Stimulated activated CD4-positive, alpha-beta T cell treated with anti-CD3 and anti-CD28 coated beads, Interleukin-4, amount 100 ng/mL, for 1 hour (primary cell): ENCODE measurements at places on chromosomes 12 and 14.

- DNase-seq = no peak
Observed at GRCh38 chr12:100767371-100767770, 27.2 kb upstream of the ANO4 start.

GRCh38 chr12:57334219-57334618 lies 83.2 kb upstream of the STAC3 start:
- DNase-seq = no peak

GRCh38 chr14:23071921-23072539 lies 14.7 kb upstream of the CDH24 start:
- no peak for DNase-seq

DNA sequence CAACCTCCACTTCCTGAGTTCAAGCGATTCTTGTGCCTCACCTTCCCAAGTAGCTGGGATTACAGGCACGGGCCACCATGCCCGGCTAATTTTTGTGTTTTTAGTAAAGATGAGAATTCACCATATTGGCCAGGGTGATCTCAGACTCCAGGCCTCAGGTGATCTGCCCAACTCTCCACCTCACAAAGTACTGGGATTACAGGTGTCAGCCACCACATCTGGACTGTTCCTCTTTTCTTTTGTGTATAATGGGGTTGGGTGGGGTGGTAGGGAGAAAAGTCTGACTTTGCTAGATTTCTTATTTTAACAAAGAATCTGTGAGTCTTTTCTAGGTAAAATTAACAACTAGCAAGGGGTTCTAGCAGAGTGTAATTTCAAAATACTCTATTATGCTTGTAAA lies 92.7 kb upstream of the AMN1 start:
- DNase-seq = no peak

DNA sequence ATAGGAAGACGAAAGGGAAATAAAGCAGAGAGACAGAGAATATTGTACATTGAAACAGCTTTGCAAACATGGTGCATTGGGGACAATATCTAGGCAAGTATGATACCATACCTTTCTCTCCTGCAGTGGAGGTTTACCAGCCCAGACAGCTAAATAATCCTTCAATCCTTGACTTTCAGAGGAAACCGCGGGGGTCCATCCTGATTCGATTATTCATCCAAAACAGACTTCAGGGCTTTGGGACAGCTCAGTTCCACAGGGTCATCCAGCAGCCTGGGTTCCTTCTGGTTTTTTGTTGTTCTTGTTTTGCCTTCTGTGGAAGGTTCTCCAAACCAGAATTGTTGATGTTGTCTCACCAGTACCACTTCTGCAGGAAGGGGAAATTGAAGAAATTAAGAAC lies 81.5 kb downstream of the LGR5 start:
- DNase-seq = no peak

- DNase-seq = no peak
Observed at GRCh38 chr12:21774358-21775132, at the start of gene KCNJ8. Gene KCNJ8 (minus strand): TSS chr12:21774706. CDS start chr12:21773616, 1,090 bp downstream.

- DNase-seq = no peak
Observed at GRCh38 chr14:68076451-68076850, 256.9 kb downstream of the RAD51B start.

- no peak for DNase-seq
Observed at GRCh38 chr12:116892349-116893140, 11.3 kb upstream of the HRK start.

- no peak for DNase-seq
Observed at GRCh38 chr12:32255588-32255987, 143.8 kb upstream of the FGD4 start.

GRCh38 chr14:51963286-51963685 lies 26.1 kb upstream of the RTRAF start:
- DNase-seq = no peak

DNA sequence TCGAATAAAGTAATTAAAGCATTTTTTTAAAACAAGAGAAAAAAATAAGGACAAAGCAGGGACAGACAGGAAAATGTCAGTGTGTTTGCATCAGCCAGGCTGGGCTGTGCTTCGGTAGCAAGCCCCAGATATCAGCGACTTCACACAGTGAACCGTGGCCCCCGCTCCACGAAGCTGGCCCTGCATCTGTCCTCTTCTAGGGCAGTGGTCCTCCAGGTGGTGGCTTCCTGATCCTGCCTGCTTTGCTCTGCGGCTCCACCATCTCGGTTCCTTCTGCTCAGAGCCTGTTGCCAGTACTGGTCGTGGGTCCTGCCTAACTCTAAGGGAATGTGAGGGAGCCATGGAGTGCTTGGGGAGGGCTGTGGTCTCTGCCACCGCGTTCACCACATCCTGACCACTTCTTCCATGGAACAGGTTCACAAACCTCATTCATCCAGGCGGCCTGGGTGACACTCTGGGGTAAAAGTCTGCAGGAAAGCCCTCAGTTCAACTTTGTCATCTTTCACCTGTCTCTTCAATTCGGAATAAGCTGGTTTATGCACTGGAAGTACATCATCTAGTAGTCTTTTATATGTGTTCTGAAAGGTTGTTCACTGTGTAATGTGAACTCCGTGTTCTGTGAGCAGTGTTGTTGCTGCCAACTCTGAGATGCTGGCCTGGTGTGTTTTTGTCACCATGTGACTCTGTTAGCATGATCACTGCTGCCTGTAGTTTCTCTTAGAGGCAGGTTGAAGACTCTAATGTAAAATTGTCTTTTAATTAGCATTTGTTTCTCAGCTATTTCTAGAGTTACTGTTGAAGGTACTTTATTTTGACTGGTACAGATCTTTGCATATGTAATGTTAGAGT lies 47.9 kb downstream of the ANKRD9 start:
- DNase-seq = no peak

DNA sequence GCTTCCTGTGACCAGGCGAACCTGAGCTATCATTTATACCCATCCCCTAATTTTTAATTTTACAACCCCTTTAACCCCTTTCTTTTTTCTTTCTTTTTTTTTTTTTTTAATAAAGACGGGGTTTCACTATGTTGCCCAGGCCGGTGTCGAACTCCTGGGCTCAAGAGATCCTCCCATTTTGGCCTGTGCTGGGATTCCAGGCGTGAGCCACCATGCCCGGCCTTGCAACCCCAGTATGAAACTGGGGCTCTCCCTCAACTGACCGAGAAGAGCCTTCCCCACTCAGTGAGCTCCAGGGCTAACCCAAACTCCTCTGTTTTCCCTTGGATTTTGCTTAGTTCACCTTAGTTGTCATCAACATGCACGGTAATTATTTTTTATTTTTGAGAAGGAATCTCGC lies 992 bp downstream of the CPSF2 start:
- no peak for DNase-seq

DNA sequence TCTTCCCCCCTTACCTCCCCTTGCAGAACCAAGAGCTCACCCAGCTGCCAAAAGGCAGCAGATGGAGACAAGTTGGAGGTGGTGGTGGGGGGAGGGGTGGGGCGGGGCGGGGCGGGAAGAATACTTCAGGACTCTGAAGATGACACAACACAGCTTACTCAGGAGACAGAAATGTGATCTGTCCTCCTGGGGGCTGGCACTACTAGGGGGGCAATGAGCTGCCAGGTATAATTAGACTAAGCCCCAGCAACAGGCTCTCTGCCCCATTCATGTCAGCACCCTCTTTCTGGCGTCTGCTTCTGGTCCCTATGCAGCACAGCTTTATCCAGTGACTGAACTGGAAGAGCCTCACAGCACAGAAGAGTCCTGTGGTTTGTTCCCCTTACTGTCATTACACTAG lies 407.0 kb downstream of the MED13L start:
- DNase-seq = no peak

DNA sequence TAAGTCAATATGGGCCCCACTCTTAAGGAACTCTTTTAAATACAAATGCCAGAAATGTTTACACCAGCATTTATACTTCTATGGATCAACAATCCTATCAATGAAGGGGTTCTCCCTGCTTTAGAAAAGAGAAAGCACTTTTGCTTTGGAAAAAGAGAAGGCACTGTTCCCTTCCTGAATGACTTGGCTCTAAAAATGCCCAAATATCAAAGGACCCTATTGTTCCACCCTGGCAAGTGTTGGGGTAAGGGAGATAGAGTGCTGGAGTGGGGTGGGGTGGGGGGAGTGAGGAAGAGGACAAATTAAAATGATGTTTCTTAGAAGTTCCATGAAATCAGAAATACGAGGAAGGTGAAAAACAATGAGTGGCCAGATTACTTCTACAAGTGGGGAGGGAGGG lies 131.6 kb upstream of the GRIN2B start:
- no peak for DNase-seq

- no peak for DNase-seq
Observed at GRCh38 chr12:88419794-88420193, 160.5 kb downstream of the KITLG start.

DNA sequence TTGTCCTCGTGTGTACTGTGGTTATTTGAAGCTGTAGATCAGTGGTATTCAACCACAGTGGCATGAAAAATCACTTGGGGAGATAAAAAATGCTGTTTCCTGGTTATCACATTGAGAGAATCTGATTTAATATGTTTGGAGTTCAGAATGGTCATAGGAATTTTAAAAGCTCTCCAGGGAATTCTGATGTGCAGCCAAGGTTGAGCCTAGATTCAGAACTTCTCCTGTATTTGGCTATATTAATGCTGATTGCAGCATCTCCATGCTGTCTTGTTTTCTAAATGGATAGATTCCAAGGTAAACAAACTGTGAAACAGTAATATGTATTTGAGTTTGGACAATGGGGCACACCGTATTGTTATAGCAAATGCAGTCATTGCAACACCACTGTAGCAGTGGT lies 982.2 kb upstream of the FBXO33 start:
- DNase-seq = no peak

DNA sequence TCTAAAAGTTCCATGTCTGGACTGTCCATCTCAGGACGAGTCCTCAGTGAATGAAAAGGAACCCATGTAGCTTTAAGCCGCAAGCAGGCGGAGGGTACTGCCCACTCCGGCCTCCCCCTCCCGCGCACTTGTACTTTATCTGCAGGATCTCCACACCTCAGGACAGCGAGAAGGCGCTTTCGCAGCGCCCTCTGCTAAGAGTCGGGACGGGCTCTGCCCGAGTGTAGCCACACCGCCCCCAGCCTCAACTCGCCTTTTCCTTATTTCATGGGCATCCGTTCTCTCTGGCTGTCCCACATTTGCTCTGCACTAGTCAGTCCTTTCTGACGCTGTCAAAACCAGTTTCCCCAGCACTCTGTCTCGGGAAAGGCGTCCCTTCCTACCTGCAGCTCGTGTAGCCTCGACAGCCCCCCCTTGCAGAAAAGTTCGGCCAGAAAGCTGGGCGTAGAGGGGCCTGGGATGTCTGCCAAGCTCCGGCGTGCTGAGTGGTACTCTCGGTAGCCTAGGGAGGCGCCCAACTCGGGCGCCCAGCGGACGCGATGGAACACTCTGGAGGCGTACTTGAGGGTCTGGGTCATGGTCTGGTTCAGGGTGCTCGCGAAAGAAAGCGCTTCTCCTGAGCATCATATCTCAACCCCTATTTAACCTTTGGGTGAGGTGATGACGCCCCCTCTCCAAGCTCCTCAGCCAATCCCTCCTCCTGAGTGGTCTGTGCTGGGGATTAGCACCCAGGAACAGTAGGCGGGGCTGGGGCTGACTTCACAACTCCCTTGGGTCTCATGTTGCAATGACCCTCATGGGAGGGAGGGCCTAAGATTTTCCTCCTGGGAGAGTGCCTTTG lies at the start of gene CYP27B1:
CYP27B1 (minus strand) TSS at position 615 of the 841 bp plus-strand sequence; CDS start at position 578, 37 bp downstream.
- peak; percentile 22 for DNase-seq

DNA sequence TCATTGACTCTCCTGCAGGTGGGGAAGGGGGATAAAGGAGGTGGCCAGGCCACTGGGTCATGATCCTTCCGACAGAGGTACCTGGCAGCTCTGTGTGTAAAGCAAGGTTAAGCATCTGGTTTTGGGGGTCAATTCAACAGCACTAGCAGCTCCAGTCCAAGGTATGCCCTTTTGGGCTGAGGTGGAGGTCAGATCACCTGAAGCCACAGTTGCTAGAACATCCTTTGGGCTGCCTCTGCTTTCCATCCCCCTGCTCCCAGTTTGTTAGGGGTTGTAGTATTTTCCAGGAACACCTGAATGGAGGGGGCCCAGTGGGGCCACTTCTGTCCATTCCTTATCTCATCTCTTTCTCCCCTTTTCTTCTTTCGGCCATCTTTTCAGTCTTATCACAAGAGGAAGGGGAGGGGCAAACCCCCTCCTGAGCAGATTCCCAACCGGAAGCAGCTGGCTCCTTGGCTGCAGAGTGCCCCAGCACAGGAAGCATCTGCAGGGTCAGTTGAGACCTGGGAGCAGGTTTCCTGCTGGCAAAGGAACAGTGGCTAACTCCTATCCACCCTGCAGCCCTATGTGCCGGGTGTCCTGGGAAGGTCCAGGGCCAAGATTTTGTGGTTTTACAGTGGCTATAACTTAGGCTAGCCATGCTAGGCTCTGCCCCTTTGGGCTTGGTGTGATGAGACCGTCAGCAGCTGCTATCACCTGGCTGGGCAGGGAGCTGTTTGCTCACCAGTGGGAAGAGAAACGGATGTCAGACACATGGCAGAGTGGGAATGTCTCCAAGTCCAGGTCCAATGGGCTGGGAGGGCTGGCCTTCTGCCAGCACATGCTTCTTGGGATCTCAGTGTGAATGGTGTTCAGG lies 40.2 kb downstream of the SH2B3 start:
- no peak for DNase-seq

GRCh38 chr12:22034709-22035506 lies 11.1 kb upstream of the CMAS start:
- no peak for DNase-seq

DNA sequence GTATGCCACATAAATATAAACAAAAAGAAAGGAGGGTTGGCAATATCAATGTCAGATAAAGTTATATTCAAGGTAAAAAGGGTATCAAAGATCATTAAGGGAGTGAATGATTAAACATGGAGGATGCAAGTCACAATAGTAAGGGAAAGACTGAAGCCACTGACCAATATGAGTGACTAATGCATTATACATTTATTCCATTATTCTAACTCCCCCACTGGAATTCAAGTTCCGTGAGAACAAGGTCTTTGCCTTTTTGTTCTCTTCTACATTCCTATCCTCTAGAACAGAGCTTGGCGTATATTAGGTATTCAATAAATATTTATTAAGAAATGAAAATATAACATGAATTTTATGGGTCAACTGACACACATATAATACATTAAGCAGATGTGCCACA lies 30.7 kb downstream of the MAP4K5 start:
- no peak for DNase-seq

- DNase-seq = no peak
Observed at GRCh38 chr12:3015356-3015755, 56.2 kb downstream of the TEAD4 start.

- DNase-seq = no peak
Observed at GRCh38 chr14:67440513-67440912, 28.5 kb upstream of the PLEK2 start.

DNA sequence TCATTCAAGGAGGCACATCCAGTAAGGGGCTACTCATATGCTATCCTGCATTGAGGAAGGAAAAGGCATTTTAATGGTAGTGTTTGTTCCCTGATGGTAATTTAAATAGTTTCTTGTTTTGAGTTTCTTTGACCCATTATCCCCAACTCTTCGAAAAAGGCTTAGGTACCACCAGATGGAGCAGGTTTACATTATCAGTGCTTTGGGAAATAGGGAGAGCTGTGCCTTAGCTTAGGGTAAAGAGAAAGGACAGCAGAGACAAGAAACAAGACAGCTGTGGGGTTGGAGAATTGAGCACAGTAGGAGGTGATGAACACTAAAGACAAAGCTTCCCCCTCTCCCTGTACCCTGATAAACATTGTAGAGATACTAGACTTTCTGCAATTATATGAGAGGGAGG lies 29.1 kb upstream of the HELB start:
- no peak for DNase-seq

GRCh38 chr14:105399466-105399775 lies 1.1 kb downstream of the TEX22 start:
- no peak for DNase-seq

- no peak for DNase-seq
Observed at GRCh38 chr12:108289350-108290161, 49.6 kb downstream of the CMKLR1 start.

- DNase-seq = no peak
Observed at GRCh38 chr12:45389426-45389825, 173.5 kb downstream of the ANO6 start.
